ENCODE measurements at places on chromosomes 16 and 17.
A peak's percentile ranks its signal among the peaks of the same experiment; 100 is the strongest.

GRCh38 chr17:81294512-81295030, 536 bp downstream of the SLC38A10 start:
- DNase-seq = peak; percentile 54

GRCh38 chr16:1042866-1043265, 29.7 kb upstream of the SSTR5 start:
- peak; percentile 82 for DNase-seq

DNA sequence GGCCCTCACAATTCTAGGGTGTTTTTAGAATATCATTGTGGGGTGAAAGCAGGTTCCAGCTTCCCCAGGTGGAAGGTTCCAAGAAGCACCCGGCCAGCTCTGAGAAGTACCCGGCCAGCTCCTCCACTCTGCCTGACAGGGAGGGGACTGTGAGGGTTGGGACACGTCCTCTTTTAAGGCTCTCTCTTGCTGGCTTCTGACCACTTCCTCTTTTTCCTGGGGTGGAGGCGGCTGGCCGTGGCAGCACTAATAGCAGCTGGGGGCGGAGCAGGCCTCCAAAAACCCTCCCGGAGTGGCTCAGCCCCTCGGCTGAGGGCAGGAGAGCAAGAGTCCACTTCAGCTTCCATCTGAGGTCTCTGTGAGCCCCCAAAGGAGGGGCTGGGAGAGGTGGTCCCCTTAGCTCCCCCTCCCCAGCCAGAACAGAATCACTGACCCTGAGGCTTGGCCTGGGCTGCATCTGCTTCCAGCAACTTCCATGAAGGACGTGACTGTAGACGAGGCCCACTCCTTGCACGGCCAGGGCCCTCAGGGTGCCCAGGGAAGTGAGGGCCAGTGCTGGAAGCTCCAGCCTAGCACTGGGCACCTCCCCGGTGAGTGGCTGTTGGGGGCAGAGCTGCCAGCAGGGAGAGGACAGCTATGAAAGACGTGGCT, 26.7 kb upstream of the PLCG2 start:
- peak; percentile 52 for DNase-seq

GRCh38 chr16:53946746-53947386, 242.9 kb downstream of the FTO start:
- no peak for DNase-seq

GRCh38 chr16:55640701-55641327, 15.0 kb upstream of the SLC6A2 start:
- DNase-seq = no peak

All from stomach (tissue), 19 donors.